ENCODE measurements at places on chromosomes 1 and 21.

GRCh38 chr1:222263791-222264190 lies 284.1 kb downstream of the HHIPL2 start:
- DNase-seq: no peak

GRCh38 chr1:181608948-181609347 lies 125.6 kb downstream of the CACNA1E start:
- no peak for DNase-seq

DNA sequence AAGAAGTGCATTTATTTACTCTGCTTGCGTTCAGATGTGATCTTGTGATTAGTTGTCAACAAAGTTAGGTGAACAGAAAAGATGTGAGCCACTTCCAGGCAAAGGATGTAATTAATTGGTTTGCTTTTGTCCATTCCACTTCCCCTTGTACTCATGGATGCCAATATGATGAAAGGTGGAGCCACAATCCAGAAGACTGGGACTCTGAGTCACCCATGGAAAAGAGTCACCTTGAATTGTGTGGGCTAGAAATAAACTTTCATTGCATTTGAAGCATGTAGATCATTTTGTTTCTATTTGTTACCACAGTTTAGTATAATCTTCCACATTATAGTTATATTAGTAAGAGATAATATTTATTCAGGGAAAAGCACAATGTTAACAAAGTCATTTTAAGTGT lies 684.2 kb downstream of the LTN1 start:
- no peak for DNase-seq

- no peak for DNase-seq
These were observed 37.6 kb upstream of the DISP3 start for GRCh38 chr1:11441211-11441952.

DNA sequence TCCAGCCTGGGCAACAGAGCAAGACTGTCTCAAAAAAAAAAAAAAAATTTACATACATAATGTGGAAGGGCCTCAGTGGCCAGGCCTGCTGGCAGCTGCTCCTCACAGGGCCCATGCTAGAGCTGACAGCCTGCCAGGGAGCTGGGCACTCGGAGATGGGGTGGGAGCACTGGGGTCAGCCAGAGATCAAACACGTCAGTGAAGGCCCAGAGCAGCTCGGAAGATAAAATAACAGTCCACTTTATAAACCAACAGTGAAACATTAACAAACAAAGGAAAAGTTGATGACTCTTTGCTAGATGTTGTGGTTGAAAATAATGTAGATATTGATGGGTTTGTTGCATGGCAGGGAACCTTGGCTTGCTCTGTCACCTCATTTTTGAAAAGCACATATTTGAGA lies 42.7 kb downstream of the ATP5PF start:
- DNase-seq: no peak

DNA sequence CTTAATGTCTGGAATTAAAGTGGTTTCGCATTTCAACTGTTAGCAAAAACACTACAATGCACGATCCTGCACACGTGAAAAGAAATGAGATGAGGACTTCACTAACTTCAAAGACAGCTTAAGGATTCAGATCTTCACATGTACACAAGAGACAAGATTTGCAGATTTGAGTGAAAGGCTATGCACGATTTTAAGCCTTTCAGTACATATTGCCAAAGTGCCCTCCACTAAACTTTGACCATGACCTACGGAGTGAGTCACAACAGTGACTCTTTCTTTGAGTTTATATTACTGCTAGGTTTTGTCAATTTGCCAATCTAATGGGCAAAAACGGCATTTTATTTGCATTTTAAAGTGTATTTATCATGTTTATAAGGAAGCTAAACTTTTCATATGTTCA lies 41.2 kb upstream of the CR1L start:
- peak; percentile 37 for DNase-seq

GRCh38 chr1:116062201-116062600 lies 49.0 kb upstream of the MAB21L3 start:
- no peak for DNase-seq

- DNase-seq: no peak
These were observed 1.5 kb downstream of the KNCN start for GRCh38 chr1:46549697-46550681.

DNA sequence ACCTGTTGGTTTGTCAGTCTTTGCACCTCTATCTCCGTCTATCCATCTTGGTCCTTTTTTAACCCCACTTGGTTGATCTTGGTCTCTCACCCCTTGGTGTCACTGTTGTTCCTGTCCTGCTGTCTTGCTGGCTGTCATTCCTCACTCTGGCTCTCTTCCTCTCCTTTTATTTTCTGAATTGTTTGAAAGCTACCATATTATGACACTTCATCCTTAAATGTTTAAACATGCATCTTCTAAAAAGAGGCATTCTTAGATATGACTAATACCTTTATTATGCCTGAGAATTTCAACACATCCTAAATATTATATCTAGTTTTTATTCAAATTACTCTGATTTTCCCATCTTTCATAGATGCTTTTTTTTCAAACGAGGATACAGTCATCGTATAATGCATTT lies 37.0 kb downstream of the BACH1 start:
- DNase-seq: no peak

- peak; percentile 28 for DNase-seq
These were observed 43.6 kb upstream of the SLC45A1 start for GRCh38 chr1:8274352-8274751.

- no peak for DNase-seq
These were observed 12.6 kb upstream of the TNFRSF14 start for GRCh38 chr1:2543543-2544092.

Measured in HuH-7 (cell line).